Activated CD4-positive, CD25-positive, alpha-beta regulatory T cell (primary cell): ENCODE measurements at places on chromosomes 1 and 21.
A peak's percentile ranks its signal among the peaks of the same experiment; 100 is the strongest.

DNA sequence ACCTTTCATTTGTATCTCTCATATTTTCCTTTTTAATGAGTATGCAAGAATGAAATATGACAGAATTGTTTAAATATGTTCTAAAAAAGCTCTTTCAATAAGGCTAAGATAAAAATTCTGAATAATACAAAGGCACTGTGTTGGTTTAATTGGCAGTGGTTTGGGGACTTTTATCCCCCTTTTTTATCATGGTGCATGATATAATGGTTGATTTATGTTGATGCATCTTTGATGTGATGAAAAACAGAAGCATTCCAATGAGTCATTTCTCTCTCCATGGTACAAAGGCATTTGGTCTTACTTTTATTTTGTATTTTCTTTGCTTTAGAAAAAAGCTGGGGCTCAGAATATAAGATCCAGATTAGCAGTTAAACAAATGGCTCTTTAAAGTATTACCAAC lies 127.2 kb upstream of the GREM2 start:
- no peak for DNase-seq

DNA sequence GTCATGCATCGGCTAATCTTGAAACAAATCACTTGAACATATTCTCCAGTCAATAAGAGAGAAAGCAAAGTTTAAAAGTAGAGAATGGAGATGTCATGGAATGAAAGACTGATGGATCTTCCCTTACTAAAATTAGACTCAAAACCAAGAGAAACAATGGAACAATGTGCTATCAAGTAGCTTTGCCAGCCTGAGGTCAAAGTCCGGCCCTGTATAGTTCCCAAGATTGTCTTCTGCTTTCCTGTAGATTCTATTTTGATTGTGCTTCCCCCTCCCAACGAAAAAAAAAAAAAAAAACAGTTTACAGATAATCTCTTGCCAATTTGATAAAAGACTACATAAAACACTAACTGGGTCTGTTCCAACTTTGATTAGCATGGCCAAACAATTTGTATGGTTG lies 40.8 kb upstream of the KIRREL1 start:
- DNase-seq: no peak

GRCh38 chr1:100661176-100661575 lies 58.4 kb upstream of the VCAM1 start:
- no peak for DNase-seq

DNA sequence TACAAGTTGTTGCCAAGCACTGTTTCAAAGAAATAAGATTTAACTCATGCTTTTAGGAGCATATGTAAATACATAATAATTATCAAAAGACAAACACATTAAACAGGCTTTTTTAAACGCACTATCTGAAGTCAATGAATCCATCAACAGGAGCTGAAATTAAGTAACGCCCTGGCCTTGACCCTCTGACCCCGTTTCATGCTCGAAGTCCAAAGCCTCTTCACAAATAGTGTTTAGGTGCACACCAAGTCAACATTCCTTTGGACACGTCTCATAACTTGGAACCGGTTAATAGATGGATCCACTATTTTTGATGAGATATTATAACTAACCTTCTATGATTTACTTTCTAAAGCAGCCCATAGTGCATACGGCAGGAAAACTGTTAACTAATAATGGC lies 209.3 kb downstream of the GABPA start:
- no peak for DNase-seq

DNA sequence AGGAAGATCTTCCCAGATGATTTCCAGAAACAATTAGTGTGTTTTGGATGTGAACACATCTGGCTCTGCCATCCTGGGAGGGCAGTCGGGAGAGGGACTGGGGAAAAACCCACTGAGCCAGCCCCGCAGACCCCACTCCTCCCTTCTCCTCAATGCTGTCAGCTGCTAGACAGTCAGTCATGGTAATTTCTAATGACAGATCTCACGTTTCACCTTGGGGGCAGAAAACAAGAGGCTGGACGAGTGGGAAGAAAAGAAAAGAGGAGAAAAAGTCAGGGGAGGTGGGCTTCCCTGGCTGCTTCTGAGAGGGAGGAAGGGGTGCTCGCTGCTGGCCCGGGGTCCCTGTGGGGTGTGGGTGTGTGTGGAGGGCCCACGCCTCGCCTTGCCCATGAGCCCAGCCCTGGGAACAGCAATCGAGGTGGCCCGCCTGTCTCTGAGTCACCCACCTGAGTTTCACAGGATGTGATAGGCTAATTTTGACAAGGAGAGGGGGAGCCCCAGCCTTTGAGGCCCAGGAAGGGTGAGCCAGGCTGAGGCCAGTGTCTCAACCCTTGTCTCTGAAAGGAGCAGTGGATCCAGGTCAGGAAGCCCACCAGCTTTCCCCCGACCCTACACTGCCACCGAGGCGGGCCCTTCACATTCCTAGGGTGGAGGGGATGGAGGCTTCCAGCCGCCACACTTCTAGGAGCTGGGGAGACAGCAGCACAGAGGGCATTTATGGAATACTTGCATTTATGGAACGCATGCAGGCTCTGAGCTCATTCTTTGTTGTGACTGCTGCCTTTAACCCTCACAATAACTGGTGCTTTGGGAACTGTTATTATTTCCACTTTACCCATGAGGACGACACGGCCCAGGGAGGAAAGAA lies 49.1 kb upstream of the IFNLR1 start:
- DNase-seq: peak; percentile 23

- DNase-seq: no peak
Measured at GRCh38 chr21:39105341-39105765, 77.9 kb downstream of the PSMG1 start.

- no peak for DNase-seq
Measured at GRCh38 chr1:244316407-244316806, 135.3 kb downstream of the ADSS2 start.

DNA sequence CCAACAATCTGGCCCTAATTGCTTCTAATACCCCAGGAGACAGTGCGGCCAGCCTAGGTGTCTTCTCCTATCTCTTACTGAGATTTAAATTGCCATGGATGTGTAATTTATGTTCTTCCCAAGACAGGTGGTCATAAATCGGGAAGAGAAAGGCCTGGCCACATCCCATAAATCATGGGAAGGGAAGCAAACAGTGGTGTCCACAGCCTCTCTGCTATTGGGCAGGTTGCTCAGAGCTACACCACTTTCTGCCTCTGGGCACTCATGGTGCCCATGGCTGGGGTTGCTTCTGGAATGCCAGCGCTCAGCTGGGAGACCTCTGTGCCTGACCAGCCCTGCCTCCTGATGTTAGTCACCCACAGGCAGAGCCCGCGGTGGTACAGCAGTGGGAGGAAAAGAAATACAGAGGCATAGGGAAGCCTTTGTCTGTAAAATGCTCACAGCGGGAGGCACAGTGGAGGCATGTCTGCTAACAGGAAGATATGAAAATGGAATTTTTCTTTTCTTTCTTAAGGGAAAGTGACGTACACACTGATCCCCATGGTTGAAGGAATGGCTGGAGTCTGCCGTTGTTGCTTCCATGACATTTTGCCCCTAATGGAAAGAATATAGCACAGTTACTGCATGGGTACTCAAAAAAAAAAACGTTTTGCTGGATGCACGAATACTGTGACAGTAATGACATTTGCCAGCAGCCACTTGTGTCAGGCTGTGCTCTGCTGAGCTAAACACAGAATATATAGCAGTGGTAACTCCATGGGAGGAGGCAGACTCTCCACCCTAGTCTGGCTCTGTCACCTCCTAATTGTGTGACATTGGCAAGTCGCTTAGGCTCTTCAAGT lies 21.9 kb downstream of the MTARC1 start:
- DNase-seq: no peak

DNA sequence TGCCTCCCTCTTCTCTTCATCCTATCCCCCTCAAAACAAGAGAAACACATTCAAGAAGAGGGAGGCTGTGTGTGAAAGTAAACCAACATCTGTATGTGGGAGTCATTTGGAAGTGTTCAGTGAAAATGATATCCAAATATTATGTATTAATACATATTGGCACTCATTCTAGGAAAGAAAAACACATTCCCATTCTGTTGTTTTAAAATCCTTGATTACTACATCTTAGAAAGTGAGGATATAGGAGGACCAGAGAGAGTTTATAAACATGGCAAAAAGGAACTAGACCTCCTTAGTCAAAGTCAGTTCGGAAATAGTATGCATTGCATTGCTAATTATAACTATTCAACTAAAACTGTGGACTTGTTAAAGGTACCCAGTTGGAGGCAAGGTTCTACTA lies 786.6 kb downstream of the ADGRL2 start:
- DNase-seq: no peak
